ENCODE measurements at places on chromosomes 6 and 20. TPM values are rescaled to one million over a fixed set of nuclear protein-coding genes. Genes with fewer than 3 reads are reported as not detected.

The NFS1 gene
- 30.9 TPM for total RNA-seq

The HCK gene
- not detected for total RNA-seq

The MYLK2 gene
- not detected for total RNA-seq

The HIVEP2 gene
- 10.0 TPM for total RNA-seq

The TMC2 gene
- total RNA-seq: not detected

The GPLD1 gene
- total RNA-seq: 0.21 TPM

The WFDC12 gene
- 0.96 TPM for total RNA-seq

The CST5 gene
- total RNA-seq: not detected

The ABHD16B gene
- not detected for total RNA-seq

The HLA-DOB gene
- total RNA-seq: 0.72 TPM

The TGM3 gene
- under 0.01 TPM for total RNA-seq

The TRIM31 gene
- total RNA-seq: not detected

The PLAGL1 gene
- total RNA-seq: 3.2 TPM

The KIAA1586 gene
- total RNA-seq: 6.2 TPM

The SNX21 gene
- total RNA-seq: 16.6 TPM

The LST1 gene
- not detected for total RNA-seq

The GTF3C6 gene
- 34.0 TPM for total RNA-seq

The UST gene
- 27.7 TPM for total RNA-seq

The C6orf141 gene
- 11.3 TPM for total RNA-seq

The CRISP3 gene
- total RNA-seq: not detected

The KCNK5 gene
- 0.21 TPM for total RNA-seq

Measured in tracheal epithelial cell (primary cell).